ENCODE measurements at places on chromosomes 1 and 21. TPM values are rescaled to one million over a fixed set of nuclear protein-coding genes. Genes with fewer than 3 reads are reported as not detected.

Gene ARMH1
- total RNA-seq: not detected

Gene TMEM54
- total RNA-seq: 29.3 TPM

Gene TLCD4
- 0.29 TPM for total RNA-seq

Gene ATP5IF1
- total RNA-seq: 93.9 TPM

Gene AUNIP
- total RNA-seq: 6.6 TPM

Gene CELA2A
- 0.44 TPM for total RNA-seq

Gene BTG2
- total RNA-seq: 9.8 TPM

Gene CAPN8
- total RNA-seq: not detected

Gene AMY1C
- not detected for total RNA-seq

Gene RNF2
- 31.1 TPM for total RNA-seq

Gene CHIA
- total RNA-seq: not detected

Gene BACH1
- total RNA-seq: 274 TPM

Gene SPRR5
- total RNA-seq: not detected

Gene OR2T33
- total RNA-seq: not detected

Gene TSEN15
- 57.1 TPM for total RNA-seq

Data from placental pericyte (primary cell).